Epithelial cell of prostate (primary cell): ENCODE measurements at places on chromosomes 16 and 17.

DNA sequence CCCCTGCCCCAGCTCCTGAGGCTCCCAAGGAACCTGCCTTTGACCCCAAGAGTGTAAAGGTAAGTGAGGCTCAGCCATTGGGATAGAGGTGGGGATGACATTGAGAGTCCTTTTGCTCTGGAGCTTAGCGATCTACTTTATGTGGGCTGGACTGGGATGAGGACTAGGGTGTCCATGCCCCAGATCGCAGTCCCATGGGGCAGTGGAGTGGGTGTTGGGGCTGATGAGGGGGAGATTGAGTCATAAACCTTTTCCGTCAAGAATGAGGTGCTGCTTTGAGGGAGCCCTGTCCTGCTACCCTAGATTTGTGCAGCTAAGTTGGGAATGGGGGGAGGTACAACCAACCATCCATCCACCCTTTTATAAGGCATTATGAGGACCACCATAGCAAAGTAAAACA, 351 bp downstream of the MYL4 start:
- no peak for DNase-seq

DNA sequence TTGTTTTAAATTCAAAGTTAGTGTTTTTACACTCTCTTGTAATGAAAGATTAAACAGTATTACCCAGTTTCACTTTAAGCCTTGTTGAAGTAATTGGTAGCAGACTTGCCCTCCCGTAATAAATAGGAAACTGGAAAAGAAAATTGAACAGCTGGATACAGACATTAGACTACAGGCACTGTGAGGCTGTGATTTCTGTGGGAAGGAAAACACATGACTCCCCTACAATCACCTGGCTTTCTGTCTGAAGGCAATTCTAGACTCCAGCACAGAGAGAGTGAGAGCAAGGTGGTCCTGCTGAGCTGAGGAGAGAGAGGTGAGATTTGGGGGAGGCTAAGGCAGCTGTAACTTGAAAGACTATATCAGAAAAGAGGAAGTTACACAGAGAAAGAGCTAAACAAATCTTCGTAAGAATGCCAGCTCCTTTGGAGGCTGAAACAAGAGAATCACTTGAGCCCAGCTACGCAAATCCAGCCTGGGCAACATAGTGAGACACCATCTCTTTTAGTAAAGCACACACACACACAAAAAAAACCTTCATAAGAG, 57.8 kb upstream of the CDYL2 start:
- no peak for DNase-seq

DNA sequence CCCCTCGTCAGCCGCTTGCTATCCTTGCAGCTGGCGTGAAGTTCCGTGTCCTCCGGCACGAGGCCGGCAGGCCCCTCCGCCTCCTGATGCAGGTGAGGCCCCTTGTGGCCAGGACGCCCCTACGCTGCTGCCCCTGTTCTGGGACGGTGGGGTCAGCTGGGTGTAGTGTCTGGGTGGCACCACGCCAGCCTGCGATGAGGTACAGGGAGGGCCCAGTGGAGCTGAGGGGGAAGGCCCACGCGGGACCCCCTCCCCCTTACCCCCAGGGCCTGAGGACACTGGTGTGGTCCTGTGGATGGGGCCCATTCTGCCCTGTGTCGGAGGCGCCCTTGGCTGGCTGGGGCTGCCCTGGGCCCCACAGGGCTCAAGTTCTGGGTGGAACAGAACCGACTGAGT, 7.7 kb upstream of the RAB40C start:
- no peak for DNase-seq

GRCh38 chr16:31243734-31244670, 15.8 kb upstream of the ITGAM start:
- DNase-seq = no peak

GRCh38 chr17:16879686-16880085, 92.2 kb downstream of the TNFRSF13B start:
- no peak for DNase-seq

DNA sequence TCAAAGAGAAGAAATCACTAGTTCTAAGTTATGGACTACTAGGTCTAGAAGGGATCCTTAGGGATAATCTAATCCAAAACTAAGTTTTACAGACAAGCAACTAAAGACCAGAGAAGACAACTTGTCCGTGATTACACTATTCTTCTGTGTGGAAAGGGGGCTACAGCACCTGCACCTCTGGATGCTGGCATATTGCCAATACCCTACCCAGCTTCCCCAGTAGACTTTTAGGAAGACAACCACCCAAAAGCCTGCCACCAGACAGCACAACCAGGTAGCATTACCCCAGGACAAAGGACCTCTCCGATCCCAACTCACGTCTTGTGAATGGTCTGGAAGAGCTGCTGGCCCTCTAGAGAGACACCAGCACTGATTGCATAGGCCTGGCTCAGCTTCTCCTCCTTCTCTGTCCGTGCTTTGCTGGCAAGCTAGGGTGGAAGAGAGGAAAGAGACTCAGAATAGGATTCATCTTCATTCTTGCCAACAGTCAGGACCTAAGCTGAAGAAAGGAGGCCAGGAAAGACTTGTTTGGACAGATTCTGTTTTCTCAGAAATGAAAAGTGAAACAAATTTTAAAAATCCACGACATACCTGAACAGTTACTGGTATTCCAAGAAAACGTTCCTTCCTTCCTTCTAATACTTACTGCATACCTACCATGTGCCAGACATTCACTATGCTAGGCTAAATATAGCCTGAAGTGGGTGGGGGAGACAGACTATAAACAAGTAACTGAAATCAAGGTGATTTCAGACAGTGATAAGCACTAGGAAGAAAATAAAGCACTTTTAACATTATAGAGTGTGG, 25.3 kb upstream of the TMEM101 start:
- DNase-seq = peak; percentile 27

DNA sequence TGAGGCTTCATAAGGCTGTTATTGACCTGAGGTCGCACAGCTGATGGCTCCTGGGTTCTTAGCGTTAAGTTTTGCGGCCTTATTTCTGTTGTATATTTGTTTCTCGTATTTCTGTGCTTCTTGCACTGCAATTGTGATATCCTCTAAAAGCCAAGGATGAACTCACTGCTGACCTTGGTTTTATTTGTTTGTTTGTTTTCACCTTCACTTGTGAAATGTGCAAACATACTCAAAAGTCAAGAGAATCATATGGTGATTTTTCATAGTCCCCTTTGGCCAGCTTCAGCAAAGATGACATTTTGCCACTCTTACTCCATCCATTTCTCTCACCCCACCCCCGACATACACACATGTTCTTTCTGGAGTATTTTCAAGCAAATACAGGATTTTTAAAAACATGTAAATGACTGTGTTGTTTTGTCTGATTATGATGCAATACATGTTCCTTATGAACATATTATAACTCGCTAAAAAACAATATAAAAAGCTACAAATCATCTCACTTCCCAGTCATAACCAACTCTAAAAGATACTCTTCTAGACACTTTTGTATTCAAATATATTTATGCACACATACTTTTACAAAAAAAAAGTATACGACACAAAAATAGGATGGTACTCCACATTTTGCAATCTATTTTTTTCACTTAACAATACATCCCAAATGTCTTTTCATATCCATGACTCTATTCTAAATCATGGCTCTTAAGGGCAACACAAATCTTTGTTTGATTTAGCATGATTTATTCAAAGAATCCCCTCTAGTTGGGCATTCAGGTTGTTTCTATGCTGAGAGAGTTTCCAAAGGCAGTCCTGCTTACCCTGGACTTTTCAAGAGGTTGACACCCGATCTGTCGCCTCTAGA, 5.7 kb upstream of the ZCCHC14 start:
- no peak for DNase-seq

DNA sequence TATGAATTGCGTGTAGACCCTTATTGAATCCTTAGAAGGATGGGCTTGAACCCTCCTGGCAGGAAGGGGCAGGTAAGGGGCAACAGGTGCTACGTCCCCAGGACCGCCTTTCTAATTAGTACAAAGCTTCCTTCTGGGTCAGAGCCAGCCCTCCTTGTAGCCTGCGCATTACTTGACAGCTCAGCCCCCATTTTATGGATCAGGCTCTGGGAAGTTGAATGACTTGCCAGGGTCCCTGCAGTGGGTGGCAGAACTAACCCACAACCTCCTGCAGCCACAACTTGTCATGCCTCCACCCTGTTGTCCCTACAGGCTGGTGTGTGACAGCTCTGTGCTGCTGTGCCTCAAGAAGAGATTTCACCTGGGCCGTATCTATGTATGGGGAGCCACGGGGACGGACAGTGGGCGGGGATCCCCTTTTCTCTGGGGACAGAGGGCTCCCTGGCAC, 2.7 kb downstream of the MYO15B start:
- no peak for DNase-seq

DNA sequence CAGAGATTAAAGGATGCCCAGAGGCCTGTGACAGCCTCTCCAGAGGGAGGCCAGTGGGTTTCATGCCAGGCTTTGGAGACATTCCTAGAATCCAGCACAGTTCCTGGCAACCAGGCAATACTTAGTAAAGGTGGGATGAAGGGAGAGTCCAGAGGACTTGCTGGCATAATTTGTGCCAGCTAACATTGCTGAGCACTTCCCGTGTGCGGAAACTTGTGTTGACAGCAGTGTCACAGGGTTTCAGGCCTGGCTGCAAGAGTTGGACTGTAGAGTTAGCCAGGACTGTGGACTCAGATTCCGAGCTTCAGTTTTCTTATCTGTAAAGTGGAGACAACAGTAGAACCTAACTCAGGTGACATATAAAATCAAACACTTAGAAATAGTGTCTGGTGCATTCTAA, 141.7 kb downstream of the SALL1 start:
- no peak for DNase-seq
